ENCODE measurements at places on chromosomes 7 and 10.

DNA sequence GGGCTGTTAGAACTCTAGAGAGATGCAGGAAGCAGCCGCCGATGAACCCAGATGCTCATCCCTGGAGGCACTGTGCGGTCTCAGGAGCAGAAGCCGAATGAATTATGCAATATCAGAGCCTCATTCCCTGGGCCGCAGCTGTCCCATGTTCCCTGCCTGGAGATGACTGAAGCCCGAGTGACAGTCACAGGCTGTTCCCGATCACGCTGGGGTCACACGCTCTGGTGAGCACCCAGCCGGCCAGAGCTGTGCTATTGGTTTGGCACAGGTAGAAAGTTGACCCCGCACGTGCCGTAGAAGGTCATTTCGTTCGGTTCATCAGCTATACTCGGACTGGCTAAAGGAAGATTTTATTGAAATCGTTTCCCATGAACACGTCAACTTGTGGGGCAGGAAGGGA, 140.5 kb upstream of the SH2B2 start:
- no peak for DNase-seq

DNA sequence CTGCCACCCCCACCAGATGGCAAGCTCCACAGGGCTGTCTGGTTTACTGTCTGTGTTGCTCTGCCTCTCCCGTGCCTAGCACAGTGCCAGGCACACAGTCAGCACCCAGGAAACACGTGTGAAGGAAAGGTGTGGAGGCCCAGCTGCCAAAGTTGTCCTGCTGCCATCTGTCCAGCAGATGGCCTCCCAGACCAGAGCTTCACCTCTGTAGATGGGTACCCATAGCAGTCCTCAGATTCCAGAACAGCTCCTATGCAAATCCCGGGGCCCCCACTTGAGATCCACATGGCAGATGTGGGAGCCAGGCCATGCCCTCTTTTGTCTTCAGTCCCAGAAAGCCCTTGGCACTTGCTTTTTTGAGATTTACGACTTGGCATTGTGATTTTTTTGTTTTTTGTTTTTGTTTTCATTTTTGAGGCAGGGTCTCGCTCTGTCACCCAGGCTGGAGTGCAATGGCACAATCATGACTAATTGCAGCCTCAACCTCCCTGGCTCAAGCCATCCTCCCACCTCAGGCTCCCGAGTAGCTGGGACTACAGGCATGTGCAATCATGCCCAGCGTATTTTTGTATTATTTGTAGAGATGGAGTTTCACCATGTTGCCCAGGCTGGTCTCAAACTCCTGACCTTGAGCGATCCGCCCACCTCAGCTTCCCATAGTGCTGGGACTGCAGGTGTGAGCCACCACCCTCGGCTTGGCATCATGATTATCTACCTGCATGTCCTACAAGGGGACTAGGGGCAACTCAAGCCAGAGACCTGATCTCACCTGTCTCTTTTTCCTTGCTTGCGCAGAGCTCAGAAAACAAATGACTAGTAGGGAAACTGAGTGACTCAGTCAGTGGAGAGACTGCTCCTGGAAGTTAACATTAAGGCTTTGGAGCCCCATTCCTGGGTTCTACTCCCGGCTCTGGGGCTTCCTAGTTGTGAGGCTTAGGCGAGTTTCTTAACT, 16.9 kb upstream of the PALD1 start:
- peak; percentile 60 for DNase-seq

DNA sequence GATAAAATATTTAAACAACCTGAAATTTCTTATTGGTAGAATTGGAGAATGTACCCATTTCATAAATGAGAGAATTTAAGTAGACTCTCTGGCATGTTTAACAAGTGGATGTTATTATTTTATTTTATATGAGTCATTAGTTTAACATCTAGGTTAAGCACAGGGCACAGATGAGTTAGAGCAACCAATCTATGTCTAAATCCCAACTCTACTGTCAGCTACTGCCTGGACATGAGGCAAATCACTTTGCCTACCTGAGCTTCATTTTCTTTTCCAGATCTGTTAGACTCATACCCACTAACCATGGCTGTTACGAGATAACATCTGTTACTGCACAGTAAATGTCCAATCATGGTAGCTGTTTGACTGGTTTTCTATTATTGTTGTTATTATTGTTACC, 251.1 kb downstream of the INHBA start:
- no peak for DNase-seq

- peak; percentile 80 for DNase-seq
These were observed 43.6 kb downstream of the NSUN6 start for GRCh38 chr10:18607503-18608378.

DNA sequence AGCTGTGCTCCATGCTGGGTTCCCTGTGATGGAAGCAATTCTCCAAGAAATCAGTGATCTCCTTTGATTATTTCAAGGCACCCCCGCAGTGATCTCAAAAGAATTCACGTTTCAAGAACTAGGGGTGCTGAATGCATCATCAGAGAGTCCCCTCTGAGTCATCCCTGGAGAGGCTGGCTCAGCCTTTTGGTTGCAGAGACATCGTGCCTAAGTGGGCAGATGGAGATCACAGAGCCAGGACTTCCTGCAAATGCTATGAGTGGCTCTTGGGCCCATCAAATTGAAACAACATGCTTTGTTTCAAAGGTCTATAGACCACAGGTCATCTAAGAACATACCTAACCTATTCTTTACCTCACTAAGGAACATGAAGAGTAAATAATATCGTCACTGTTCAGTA, 41.5 kb upstream of the PLEKHA1 start:
- DNase-seq, result no peak

GRCh38 chr7:48505051-48505450, 333.8 kb downstream of the ABCA13 start:
- DNase-seq, result no peak

DNA sequence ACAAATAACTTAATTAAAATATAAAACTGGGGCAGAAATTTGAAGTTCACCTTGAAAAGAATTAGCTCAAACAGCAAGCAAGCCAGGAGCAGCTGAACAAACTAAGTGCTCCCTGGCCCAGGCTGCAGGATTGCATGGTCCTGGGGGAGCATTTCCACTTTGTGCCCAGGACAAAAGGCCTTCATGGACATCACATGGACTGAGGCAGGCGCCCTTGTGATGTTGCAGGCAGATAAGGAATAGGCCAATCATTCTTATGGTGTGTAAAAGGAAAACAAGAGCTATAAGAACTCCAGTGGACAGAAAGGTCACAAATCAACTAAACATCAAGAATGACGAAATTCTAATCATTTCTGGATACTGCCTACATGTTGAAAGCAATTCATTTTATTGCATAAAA, 17.5 kb upstream of the TECTB start:
- no peak for DNase-seq

GRCh38 chr7:151597541-151598444, 78.1 kb upstream of the RHEB start:
- DNase-seq, result peak; percentile 89

GRCh38 chr7:121398246-121398645, 2.1 kb upstream of the FAM3C start:
- no peak for DNase-seq

DNA sequence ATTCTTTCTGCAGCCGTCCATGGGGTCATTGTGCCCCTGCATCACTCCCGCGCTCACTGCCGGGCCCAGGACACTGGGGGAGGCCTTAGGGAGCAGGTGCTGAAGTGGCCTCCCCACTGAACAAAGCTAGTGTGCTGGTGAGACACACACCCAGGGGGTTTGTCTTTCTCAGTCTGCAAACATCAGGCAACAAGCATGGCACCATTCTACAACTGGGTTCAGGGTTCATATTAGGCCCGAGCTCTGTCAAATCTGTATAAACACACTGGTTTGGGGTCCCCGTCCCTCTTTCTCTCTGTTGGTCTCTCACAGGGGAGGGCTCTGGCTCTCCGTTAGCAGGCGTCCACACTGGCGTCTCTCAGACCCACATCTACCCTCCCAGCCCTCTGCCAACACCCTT, 11.1 kb upstream of the PPP2R2D start:
- DNase-seq, result no peak
